Heart right ventricle (tissue), 16 donors: ENCODE measurements at places on chromosomes 1 and 21. TPM values are rescaled to one million over a fixed set of nuclear protein-coding genes. Genes with fewer than 3 reads are reported as not detected.

The TSNAX gene
- total RNA-seq = 31.5 TPM

The RBM11 gene
- 0.59 TPM for total RNA-seq

The MIXL1 gene
- 0.37 TPM for total RNA-seq

The INSRR gene
- 0.04 TPM for total RNA-seq

The MARK1 gene
- total RNA-seq = 17.5 TPM

The CDC42BPA gene
- total RNA-seq = 22.2 TPM

The CDA gene
- total RNA-seq = 1.7 TPM

The DNAJC6 gene
- total RNA-seq = 3.2 TPM

The ETV3L gene
- total RNA-seq = not detected

The RUNX3 gene
- 0.39 TPM for total RNA-seq

The TFAP2E gene
- total RNA-seq = 0.40 TPM

The NCMAP gene
- 0.11 TPM for total RNA-seq

The WNT3A gene
- not detected for total RNA-seq

The CCDC181 gene
- total RNA-seq = 0.52 TPM

The UFC1 gene
- total RNA-seq = 79.6 TPM

The HSD3B1 gene
- not detected for total RNA-seq

The CD244 gene
- 0.32 TPM for total RNA-seq

The BRINP3 gene
- total RNA-seq = 1.7 TPM

The SLC45A3 gene
- 1.6 TPM for total RNA-seq

The RHEX gene
- not detected for total RNA-seq

The RAD54L gene
- 0.77 TPM for total RNA-seq

The RPTN gene
- not detected for total RNA-seq

The SIPA1L2 gene
- total RNA-seq = 107 TPM

The LCE2B gene
- not detected for total RNA-seq

The LCE3D gene
- total RNA-seq = not detected

The OPTC gene
- total RNA-seq = not detected

The ADGRB2 gene
- total RNA-seq = 6.7 TPM

The ANGPTL1 gene
- 10.6 TPM for total RNA-seq

The PDC gene
- not detected for total RNA-seq

The SLAMF7 gene
- total RNA-seq = 0.11 TPM

The AMY1A gene
- total RNA-seq = not detected

The CHI3L2 gene
- total RNA-seq = 1.3 TPM

The LEFTY2 gene
- total RNA-seq = 0.73 TPM

The LAD1 gene
- 3.9 TPM for total RNA-seq

The PRAMEF13 gene
- not detected for total RNA-seq

The NTRK1 gene
- 2.3 TPM for total RNA-seq

The GRIK1 gene
- not detected for total RNA-seq

The LCE1B gene
- not detected for total RNA-seq

The LRRC3 gene
- total RNA-seq = 1.2 TPM

The RNU1-1 gene
- total RNA-seq = 1,638 TPM

The LCE1D gene
- not detected for total RNA-seq
